ENCODE measurements at places on chromosomes 4 and X.

GRCh38 chr4:128379860-128380259, 92.2 kb upstream of the PGRMC2 start:
- DNase-seq: peak; percentile 31

GRCh38 chr4:47478804-47479203, 6.3 kb upstream of the ATP10D start:
- DNase-seq: no peak

DNA sequence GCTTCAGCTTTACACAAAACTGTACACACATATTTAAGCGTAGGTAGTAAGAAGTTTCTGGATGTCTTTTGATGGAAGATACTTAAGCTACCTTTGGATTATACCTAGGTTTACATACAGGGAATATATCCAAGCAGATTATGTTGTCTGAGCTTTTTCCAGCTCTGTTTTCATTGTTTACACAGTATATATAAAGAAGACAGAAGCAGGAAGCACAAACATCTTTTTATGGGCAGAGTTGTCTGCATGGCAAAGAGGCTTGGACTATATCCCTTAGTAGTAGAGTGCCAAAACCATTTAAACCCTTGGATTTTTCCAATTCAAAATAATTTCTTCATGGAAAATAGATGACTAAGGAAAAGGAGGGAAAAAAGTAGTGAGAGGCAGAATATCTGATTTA, 329.4 kb upstream of the AGA start:
- DNase-seq: no peak

GRCh38 chr4:138410266-138410665, 168.1 kb upstream of the SLC7A11 start:
- DNase-seq: no peak

- DNase-seq: peak; percentile 24
Measured at GRCh38 chr4:16225167-16225862, 956 bp downstream of the TAPT1 start.

DNA sequence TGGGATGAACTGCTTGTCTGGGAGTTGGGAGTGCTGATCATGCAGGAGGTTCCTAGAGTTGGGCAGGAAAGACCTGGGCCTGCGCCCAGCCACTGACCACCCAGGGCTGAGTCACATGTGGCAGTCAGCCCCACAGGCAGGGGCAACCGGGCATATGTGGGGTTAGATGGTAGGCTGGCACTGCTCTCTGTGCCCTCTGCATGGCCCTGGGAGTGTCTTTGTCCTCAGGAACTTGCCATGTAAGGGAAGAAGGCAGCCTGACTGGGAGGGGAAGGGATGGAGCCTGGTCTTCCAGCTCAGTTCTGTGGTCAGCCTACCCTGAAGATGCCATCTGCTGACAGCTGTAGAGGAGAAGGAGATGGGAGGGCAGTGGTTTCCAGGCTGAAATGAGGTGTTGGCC, 70.2 kb upstream of the EFNB1 start:
- no peak for DNase-seq

- DNase-seq: no peak
Measured at GRCh38 chr4:2338754-2339457, 77.0 kb upstream of the MXD4 start.

GRCh38 chr4:176259330-176260090, 9.5 kb downstream of the ASB5 start:
- DNase-seq: peak; percentile 38

GRCh38 chr4:68535974-68536373, 40.1 kb downstream of the UGT2B17 start:
- no peak for DNase-seq

DNA sequence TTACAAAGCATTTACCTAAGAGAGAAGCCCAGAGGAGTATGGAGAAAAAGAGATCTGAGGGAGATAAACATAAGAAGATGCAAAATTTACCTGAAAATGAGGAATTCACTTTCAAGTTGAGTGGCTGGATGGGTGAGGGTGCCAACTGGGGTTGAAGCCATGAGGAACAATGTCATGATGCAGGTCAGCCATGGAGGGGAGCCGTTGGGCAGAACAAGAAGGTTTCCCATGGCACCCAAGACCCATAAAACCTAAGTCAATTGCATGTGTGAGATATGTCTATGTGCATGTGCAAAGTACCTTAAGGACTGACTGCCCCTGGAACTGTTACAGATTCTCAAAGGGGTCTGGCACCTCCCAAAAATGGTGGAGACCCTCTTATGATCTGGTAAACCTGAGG, 46.6 kb upstream of the PRRG1 start:
- peak; percentile 5 for DNase-seq

GRCh38 chr4:147853706-147854105, 121.8 kb downstream of the ARHGAP10 start:
- DNase-seq: peak; percentile 45

DNA sequence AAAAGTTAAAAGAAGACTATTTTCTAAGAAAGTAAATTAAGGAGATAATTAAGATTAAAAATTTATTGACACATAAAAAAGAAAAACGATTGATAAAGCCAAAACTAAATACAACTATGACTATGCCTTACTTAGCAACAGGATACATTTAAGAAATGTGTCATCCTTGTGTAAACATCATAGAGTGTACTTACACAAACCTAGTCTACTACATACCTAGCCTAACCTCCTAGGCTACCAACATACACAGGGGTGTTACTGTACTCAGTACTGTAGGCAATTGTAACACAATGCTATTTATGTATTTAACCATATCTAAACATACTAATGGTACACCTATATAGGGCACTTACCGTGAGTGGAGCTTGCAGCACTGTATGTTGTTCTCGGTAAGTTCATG, 108.3 kb downstream of the ANXA10 start:
- DNase-seq: no peak

GRCh38 chr4:101037938-101038413, 309.4 kb downstream of the PPP3CA start:
- no peak for DNase-seq

- DNase-seq: peak; percentile 48
Measured at GRCh38 chr4:55865228-55865806, 11.9 kb downstream of the EXOC1 start.

DNA sequence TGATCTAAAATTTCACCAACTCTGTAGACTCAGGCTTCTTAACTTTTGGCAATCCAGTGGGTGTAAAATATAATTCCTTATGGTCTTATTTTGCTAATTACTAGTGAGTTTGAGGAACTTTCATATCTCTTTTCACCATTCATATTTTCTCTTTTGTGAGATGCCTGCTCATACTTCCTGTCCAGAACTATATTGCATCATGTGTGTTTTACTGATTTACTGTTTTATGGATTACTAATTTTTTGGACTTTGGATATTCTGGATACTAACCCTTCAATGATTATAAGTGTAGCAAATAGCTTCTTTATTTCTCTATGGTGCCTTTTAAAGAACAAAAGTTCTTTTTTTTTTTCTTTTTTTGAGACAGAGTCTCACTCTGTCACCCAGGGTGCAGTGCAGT, 20.6 kb downstream of the GSX2 start:
- no peak for DNase-seq

- DNase-seq: no peak
Measured at GRCh38 chrX:66632981-66633380, 5.9 kb downstream of the EDA2R start.

DNA sequence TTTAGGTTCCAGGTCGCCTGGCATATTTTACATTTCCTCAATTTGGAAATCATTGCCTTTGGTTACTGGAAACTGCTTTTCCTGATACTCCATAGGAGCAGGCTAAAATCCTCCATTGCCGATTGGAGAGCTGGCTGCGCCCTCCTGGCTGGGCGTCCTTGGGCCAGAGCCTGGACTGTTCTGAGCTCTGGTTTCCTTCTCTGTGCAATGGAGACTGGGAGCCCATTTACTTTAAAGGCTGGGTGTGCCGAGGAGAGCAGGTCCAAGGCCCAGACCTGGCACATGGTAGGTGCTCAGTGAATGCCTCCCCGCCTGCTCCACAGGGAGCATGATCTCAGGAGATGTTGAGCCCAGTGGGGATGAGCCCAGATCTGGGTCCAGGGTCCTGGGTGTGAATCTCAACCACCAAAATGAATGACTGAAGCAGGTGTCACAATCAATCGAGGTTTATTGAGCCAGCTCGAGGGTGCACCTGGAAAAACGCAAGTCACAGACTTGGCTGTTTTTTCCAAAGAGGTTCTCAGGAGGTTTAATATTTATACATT, 50.0 kb downstream of the EVC start:
- DNase-seq: no peak

GRCh38 chr4:172142281-172142741, 329.1 kb downstream of the GALNTL6 start:
- DNase-seq: peak; percentile 4

DNA sequence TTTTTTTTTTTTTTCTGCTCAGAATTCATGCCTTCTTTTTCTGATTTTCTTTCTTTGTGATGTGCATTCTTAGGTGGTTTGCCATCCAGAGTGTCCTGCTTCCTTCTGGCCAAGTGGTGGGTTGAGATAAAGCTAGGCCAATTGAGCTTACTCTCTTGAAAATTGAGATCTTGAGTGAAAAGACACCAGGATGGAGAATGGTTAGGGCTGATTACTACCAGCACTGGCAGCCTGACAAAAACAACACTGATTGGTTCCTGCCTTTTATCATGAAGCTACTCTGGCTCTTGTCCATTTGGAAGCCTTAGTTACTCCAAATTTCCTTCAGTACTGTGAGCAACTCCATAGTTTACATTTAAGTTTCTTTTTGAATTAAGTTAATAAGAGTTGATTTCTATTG, 404.0 kb downstream of the PPARGC1A start:
- peak; percentile 17 for DNase-seq

- DNase-seq: no peak
Measured at GRCh38 chr4:83603129-83603528, 67.2 kb downstream of the GPAT3 start.

DNA sequence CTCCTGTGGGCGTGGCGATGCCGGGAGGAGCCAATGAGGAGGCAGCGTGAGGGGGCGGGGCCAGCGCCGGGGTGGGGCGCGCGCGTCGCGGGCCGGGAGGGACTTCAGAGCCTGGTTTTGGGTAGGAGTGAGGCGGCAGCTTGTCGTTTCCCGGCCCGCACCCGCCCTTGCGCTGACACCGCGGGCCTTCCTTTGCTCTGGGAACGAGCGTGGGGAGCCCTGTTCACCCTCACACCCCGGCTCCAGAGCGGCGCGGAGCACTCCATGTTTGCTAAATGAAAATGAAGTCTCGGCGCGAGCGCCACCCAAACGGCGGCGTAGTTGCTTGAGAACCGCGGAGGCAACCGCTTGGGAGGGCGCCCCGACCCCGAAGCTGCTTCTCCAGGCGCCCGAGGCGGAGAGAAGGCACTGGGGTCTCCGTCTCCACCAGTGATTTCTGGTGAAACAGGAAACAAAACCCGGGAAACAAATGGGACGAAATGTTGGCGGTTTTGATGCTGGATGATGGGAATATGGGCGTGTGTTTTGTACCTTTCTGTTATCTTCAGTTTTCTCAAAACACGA, 497 bp upstream of the GRPEL1 start:
- no peak for DNase-seq

GRCh38 chrX:30637874-30638815, 15.1 kb upstream of the GK start:
- no peak for DNase-seq

DNA sequence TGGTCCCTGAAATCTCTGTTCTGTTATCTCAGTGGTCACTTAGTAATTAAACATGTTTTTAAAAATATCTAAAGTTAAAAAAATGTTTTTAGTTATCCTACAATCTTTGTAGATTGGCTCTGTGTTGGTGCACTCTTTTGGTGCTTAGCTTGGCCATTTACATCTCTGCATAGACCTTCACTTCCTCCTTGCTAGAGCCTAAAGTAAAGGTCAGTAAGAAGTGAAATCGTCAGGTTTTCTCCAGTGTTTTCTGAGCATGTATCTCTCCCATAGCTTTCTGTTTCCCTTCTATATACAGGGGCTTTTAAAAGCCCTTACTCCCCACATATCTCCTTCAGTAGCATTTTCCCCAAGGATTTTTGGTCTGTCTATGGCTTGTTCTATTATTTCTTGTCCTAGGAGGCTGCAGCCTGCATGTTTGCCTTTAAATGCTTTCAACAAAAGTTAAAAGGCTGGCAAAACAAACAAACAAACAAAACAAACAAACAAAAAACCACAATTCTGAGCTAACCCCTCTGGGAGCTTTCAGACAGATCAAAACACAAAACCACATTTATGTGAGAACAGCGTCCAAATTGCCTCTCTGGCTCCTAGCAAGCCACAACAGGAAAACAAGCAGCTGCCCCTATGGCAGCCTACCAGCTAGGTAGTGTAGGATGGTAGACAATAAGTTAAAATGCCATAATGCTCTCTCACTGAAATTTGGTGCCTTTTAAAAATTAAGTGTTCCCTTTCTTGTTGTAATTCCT, 27.3 kb upstream of the GPRASP2 start:
- DNase-seq: no peak

GRCh38 chrX:136185401-136186022, 38.2 kb downstream of the FHL1 start:
- DNase-seq: peak; percentile 66

- no peak for DNase-seq
Measured at GRCh38 chr4:183431614-183432013, 12.8 kb upstream of the CDKN2AIP start.

DNA sequence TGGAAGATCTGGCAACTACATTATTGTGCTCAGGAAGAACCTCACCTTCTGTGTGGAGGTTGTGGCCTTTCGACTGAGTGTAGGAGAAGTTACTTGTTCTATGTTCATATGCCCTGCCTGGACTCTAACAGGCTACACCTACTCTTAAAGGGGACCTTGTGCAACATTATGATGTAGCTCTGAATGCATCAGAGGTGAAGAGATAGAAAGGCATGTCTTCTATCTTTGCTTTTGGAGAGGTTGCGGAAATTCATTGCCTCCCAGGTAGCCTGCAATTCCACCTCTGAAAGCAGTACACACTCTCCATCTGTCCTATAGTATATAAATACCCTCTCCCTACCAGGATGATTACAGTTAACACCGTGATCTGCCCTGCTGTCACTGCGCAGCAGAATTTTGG, 7.1 kb upstream of the SLAIN2 start:
- no peak for DNase-seq

GRCh38 chr4:146105464-146105863, 70.1 kb upstream of the LSM6 start:
- no peak for DNase-seq

- peak; percentile 48 for DNase-seq
Measured at GRCh38 chr4:51831133-51831532, 11.8 kb upstream of the DCUN1D4 start.

DNA sequence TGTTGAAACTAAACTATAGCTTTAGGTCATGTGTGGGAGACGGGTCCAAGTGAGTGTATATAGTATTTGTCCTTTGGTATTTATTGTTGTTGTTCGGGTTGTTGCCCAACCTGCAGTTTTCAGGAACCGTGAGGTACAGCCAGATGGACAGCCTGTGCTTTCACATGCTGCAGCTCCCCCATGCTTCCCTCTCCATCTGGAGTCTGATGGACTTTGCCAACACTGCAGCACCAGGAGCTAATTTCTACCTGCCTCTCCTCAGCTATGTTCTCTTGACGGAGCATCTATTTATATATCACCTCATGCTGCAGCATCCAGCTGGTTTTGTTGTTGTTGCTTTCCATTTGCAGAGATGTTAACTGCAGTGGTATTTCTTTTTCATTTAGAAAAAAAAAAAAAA, 80.1 kb downstream of the TLL1 start:
- DNase-seq: no peak

DNA sequence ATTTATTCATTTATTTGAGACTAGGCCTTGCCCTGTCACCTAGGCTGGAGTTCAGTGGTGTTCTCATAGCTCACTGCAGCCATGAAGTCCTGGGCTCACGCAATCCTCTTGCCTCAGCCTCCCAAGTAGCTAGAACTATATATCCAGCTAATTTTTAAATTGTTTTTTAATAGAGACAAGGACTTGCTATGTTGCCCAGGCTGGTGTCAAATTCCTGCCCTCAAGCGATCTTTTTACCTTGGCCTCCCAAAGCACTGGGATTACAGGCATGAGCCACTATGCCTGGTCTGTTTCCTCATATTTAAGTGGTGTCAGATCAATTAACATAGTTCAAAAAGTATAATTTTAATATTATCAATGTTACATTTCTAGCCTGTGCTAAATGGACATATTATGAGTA, 68.5 kb downstream of the AFF1 start:
- peak; percentile 7 for DNase-seq
